Activated effector memory CD4-positive, alpha-beta T cell treated with anti-CD3 and anti-CD28 coated beads, Interleukin-2, amount 50 U/mL, for 16 hours (primary cell): ENCODE measurements at places on chromosomes 12 and 14.

GRCh38 chr14:45199230-45199629, 53.8 kb downstream of the MIS18BP1 start:
- no peak for DNase-seq

DNA sequence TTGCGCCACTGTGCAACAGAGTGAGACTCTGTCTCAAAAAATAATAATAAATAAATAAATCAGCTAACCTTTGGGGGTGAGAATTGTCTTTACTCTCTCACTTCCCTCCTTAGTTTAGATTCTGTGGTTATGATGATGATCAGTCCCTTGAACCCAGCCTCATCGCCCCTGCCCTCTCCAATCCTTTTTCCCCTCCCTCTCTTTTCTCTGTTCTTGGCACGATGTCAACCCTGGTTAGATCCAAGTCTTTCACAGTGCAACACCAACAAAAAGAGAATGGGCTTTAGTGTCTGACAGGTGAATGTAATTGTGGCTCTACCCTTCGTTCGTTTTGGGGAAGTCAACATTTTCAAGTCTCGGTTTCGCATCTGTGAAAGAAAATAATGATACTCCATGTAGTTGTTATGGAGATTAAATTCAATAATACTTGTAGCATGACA, 59.0 kb downstream of the NTN4 start:
- no peak for DNase-seq

DNA sequence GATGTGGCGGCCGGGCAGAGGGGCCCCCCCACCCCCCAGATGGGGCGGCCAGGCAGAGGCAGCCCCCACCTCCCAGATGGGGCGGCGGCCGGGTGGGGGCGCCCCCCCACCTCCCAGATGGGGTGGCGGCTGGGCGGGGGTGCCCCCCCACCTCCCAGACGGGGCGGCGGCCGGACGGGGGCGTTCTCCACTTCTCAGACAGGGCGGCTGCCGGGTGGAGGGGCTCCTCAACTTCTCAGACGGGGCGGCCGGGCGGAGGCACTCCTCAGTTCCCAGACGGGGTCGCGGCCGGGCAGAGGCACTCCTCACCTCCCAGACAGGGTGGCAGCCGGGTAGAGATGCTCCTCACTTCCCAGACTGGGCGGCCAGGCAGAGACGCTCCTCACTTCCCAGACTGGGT, 469.8 kb downstream of the PCNX1 start:
- DNase-seq = no peak

- DNase-seq = no peak
These were observed 192.8 kb downstream of the LRIG3 start for GRCh38 chr12:58727521-58727920.

DNA sequence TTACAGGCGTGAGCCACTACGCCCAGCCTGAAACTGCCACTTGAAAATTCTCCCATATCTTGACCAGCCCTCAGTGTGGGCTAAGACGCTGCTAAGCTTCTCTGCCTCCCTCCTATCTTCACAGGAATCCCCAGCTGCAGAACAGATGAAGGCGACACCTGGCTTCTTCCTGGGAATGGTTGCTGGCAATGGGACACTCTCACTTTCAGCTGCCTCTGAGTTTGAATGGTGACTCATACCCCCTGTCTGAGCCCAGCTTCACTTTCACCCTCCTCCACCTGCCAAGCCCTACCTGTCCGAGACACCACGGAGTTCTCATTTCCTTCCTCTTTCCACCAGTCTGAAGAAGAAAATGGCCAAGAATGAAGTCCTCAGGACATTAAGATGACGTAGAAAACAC, 18.3 kb upstream of the VASH1 start:
- DNase-seq = no peak
